BE2C (cell line): ENCODE measurements at places on chromosomes 2 and 18.
A peak's percentile ranks its signal among the peaks of the same experiment; 100 is the strongest.

GRCh38 chr2:43484323-43484930 is 111.4 kb downstream of the THADA start:
- DNase-seq, result peak; percentile 14

DNA sequence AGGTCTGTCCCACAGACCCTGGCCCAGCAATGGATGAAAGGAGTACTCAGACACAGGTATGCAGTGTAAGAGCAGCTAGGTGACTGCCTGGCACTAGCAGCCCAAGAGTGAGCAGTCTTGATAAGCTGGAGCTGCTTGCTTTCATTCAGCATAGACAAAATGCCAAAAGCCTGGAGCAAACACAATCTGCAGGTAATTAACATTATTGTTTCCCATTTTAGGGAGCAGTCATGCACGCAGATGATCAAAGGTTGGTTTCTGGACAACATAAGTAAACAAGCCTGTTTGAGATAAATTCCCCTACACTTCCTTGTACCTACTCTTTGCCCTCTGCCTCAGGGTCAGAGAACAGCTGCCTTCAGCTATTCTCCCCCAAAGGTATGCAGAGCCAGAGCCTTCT is 73.7 kb upstream of the MSTN start:
- no peak for DNase-seq

DNA sequence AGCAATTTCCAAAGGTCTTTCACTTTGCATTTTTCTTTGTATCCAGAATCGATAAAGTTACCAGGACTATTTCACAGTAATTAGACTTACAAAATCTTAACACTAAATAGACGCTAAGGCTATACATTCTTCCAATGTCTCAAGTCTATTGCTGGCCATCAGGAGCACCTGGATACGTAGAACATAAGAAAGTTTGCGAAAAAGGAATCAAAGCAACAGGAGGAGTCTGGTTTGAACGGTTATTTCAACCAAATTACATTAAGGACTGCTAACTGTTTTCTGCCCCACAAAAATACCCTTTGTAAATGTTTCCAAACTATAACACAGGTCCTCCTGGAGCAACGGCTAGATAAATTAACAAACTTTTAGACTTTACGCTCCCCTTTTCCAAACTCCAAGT is 1.4 kb upstream of the HNRNPA3 start:
- DNase-seq, result no peak

DNA sequence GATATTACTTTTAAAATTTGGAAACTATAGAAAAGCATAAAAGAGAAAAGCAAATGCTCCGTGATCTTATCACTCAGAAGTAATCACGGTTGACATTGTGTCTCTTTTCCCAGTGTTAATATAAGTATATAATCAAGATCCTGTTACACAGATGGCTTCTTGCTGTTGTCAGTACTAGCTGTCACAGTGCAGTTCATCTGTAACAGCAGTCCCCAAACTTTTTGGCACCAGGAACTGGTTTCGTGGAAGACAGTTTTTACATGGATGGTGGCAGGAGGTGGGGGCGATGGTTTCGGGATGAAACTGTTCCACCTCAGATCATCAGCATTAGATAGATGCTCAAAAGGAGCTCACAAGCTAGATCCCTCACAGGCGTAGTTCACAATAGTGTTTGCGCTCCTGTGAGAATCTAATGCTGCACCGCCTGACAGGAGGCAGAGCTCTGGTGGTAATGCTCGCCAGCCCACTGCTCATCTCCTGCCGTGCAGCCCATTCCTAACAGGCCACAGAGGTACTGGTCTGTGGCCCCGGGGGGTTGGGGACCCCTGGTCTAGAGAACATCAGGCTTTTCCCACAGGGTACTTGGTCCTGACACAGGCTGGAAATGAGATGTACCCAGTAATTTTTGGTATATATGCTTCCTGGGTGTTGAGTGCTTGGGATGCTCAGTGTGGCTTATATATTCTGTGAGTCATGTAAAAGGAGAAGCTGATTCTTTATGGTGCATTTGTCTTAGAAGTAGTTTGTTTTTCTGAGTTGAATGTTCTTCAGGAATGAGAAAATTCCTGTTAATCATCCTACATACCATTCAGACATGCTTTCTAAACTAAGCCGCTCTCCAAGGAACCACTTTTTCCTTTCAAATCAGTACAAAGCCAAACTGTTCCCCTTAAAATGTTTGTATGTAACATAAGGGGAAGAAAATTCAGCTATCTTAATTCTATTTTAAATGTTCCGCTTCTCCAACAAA is 121.8 kb downstream of the NCK2 start:
- DNase-seq, result no peak

GRCh38 chr2:238122287-238123217 is 15.9 kb upstream of the KLHL30 start:
- peak; percentile 11 for DNase-seq

DNA sequence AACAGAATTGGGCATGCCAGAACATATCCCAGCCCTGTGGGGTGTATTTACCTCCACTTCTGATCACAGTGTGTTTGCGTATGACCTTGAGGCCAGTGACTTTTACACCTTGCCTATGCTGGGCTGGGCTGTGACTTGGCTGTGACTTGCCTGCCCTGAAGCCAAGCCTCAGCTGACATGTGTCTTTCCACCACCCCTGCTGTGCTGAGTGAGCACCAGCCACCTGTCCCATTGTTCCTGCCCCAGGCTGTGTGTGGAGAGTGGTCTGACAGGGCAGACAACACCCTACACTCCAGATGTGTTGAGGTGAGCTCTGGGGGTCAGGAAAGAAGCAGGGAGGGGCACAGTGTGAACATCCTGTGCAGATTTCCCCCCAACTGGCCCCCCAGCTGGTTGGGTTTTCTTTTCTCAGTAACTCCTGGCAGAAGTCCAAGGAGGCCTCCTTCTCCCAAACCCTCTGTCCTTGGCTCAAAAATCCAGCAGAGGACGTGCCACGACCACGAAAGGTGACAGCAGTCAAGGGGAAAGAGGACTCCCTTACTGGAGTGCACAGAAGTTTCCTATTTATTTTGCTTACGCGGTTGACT is 5.1 kb upstream of the STEAP3 start:
- peak; percentile 37 for DNase-seq

DNA sequence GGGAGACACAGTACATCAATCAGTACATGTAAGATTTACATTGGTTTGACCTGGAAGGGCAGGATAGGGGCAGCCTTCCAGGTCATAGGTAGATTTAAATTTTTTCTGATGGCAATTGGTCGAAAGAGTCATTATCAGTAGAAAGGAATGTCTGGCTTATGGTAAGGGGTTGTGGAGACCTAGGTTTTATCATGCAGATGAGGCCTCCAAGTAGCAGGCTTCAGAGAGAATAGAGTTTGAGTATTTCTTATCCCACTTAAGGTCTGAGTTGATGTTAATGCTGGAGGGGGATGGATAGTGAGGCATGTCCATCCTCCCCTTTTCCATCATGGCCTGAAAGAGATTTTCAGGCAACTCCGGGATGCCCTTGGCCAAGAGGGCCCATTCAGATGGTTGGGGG is 60.7 kb downstream of the SPTBN1 start:
- no peak for DNase-seq

DNA sequence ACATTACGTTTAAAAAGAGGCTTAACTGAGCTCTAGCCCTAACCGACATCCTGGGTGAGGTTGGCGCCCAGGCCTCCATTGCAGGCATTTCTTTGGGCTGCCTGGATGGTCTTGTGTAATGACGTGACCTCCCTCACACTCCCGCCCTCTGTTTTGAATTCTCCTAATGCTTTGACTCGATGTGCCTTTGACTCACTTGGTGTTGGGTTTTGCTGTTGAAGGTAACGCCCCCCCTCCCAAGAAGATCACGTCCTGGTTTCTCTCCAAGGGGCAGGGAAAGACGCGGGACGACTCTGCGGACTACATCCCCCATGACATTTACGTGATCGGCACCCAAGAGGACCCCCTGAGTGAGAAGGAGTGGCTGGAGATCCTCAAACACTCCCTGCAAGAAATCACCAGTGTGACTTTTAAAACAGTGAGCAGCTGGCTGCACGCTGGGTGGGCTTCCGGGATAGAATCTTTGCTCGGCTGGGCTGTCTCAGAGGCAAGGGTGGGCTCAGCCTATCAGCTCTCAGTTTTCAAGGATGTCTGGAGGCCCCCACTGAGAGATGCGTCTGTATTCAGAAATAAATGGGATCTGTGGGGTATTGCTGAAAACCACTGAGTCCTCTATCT is 87.9 kb upstream of the ATG16L1 start:
- no peak for DNase-seq

- no peak for DNase-seq
These were observed 173.3 kb downstream of the DCDC2C start for GRCh38 chr2:3876685-3877084.

- no peak for DNase-seq
These were observed 90.2 kb downstream of the SLC5A7 start for GRCh38 chr2:108076527-108076926.

DNA sequence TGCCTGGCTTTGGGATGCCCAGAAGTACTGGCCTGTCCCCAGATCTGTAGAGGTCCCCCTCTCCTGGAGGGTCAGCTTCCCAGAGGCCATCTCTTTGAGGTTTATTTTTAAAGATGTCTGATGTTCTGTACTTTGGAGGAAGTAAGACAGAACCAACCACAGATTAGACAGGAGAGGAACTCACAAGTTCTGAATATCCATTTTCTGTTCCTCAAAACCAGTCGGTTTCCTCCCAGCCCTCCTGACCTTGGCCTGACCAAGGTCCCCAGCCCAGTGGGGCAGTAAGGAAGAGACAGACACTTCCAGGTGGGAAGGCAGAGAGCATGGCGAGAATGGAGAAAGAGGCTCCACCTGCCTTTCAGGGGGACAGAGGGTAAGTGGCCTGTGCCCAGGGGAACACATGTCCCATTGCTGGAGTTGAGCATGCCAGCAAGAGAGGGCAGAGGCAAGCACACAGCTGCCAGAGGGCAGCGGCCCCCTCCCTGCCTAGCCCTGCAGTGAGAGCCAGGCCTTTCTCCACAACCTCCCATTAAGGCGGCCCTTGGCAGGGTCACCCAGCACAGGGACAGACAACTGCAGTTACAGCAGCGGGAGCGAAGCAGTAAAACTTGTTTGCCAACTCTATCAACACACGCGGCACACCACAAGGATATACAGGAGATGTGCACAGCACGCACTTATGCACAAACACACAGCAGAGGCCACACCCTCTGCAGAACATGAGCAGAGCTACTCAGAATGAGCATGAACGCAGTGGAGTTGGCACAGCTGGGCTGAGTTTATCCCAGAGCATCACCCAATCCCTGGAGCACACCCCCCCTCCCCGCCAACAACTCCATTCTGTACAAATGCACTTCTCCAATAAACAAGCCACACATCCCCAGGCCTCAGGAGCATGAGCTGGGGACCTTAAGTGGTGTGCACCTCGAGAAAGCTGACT is 18.5 kb upstream of the SEMA4C start:
- no peak for DNase-seq
